ENCODE measurements at places on chromosomes 5 and 9.
A peak's percentile ranks its signal among the peaks of the same experiment; 100 is the strongest.

- no peak for DNase-seq
These were observed 235.7 kb downstream of the COMMD10 start for GRCh38 chr5:116320486-116320885.

DNA sequence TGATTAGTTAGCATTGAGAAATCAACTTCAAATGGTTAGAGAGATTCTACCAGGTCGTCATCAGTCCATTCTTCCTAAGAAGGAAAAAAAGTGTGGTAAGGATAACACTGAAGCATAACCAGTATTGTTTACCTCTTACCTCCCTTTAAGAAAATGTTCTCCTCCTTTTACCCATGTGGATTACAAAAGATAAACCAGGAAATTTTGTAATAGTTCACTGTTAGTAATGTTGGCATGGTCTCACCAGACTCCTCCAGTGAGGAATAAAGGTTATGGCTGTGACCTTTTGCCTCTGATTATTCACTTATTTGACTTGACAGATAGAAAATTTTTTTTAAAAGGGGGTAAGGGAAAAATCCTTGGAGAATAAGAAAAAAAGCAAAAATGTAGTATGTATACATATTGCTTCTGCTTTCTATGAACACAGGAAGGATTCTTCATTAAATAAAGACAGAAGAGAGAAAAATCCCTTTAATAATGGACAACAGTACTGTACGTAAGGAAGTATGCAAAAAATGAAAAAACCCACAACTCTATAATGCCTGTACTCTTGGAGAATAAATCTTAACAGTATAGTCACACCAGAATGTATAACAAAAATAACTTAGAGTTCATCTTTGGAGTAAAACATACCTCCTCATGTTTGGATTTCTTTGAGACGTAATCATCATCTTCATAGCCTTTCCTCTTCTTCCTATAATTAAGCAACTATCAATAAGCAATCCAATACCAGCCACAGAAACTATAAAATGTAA is 18.1 kb downstream of the CCNH start:
- DNase-seq, result no peak

GRCh38 chr9:14030375-14031059 is 283.4 kb downstream of the NFIB start:
- peak; percentile 74 for DNase-seq

DNA sequence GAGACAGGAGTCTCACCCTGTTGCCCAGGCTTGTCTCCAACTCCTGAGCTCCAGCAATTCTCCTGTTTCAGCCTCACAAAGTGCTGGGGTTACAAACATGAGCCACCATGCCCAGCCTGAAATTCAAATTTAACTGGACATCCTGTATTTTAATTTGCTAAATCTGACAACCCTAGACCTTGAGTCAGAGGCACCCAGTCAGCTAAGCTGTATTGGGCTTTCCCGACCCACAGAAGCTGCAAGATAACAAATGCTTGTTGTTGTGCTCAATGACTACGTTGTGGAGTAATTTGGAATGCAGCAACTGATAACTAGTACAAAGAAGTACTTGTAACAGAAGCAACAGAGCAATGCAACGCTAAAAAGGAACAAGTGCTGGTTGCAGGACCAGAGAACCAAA is 533.1 kb downstream of the NTRK2 start:
- no peak for DNase-seq

GRCh38 chr5:180034564-180034963 is 37.0 kb downstream of the RNF130 start:
- DNase-seq, result no peak

DNA sequence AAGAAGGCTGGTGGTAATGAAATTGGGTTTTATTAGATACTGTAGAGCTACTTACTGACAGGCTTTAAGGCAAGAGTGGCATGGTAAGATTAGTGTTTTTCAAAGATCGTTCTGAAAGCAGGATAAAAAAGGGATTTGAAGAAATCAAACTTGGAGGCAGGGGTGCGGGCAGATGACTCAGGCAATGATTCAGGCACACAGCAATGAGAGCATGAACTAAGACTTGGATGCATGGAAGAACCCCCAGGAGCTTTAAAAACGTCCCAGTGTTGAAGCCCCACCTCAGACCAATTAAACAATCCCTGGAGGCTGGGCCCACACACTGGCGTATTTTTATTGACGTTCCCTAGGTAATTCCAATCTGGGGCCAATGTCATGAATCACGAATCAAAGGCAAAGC is 102.5 kb downstream of the SREK1 start:
- no peak for DNase-seq
